ENCODE measurements at places on chromosomes 2 and 18.

- no peaks in the 10 kb centered on the region for H3K36me3 ChIP-seq
- peaks cover 5% of the 10 kb centered on the region for H3K4me1 ChIP-seq
- H3K27me3 ChIP-seq, result no peaks in the 10 kb centered on the region
- no peak overlapping the region for H3K4me3 ChIP-seq
- H3K27ac ChIP-seq, result peak overlapping the region; percentile 70
Observed at GRCh38 chr18:11807233-11807632, 44.0 kb upstream of the CHMP1B start.

DNA sequence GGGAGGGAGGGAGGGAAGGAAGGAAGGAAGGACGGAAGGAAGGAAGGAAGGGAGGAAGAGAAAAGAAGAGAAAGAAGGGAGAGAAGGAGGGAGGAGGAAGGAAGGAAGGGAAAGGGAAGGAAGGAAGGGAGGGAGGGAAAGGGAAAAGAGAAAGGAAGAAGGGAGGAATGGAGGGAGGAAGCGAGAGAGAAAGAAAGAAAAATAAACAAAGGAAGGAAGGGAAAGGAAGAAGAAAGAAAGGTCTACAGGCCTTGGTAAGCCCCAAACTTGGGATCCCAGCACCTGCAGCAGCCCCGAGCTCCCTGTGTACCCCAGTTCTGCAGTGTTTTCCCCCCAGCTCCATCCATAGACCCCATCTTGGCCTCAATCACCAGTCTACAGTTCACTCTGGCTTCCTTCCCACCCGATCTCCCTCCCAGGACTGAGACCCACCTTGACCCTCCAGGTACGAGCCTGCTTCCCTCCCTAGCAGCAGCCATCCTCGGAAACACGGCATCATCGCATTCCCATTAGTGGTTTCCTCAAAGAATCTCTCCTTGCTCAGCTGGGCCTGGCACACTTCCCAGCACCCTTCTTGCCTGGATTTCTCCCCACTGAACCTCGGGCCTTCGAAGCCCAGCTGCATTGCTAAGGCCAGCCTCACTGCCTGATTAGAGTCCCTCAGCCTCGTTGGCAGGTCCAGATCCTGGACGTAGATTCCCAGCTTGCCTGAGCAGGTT lies 46.1 kb upstream of the SH3BP4 start:
- DNase-seq, result no peak
- H3K27me3 ChIP-seq, result no peaks in the 10 kb centered on the region
- no peaks in the 10 kb centered on the region for H3K36me3 ChIP-seq
- no peak overlapping the region for H3K4me3 ChIP-seq
- H3K27ac ChIP-seq, result no peak overlapping the region

DNA sequence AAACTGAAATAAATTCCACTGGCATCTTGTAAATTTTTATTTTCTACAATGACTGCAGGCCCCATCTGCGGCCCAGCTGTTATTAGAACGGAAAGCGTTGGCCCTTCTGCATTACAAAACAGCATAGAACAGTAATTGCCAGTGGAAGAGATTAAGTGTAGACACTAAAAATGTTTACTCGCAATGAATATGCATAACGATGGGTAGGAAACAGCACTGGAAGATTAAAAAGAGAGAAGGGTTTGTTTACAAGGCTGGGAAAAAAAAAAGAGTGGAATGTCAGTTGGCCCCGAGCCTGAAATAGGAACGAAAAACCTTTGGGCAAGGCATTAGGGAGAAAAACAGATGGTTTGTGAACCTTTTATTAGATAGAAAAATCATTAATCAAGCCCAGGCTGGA lies 275.9 kb upstream of the TCF4 start:
- H3K27me3 ChIP-seq, result no peaks in the 10 kb centered on the region
- DNase-seq, result no peak
- H3K36me3 ChIP-seq, result no peaks in the 10 kb centered on the region
- H3K4me1 ChIP-seq, result peaks cover 8% of the 10 kb centered on the region
- no peak overlapping the region for H3K4me3 ChIP-seq

DNA sequence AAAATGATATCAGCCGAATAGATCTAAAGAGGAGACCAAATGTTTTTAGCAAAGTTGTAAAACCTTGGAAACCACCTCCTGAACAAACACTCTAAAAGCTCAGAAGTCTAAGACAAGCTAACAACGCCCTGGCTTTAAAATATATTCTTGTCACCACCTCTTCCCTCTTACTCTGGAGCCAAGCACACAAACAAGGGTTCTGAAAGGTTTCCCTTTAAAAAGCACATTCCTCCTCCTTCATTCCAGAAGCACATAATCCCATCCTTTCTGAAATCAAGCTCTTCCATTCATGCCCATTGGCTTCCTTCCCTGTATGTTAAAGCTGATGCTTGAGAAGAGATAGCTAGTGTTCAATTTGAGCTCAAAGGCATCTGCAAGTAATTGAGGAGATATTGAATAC lies 382.0 kb downstream of the LNPK start:
- no peak overlapping the region for H3K4me3 ChIP-seq
- DNase-seq, result no peak
- no peaks in the 10 kb centered on the region for H3K36me3 ChIP-seq
- H3K4me1 ChIP-seq, result peaks cover 26% of the 10 kb centered on the region
- peaks cover 11% of the 10 kb centered on the region for H3K27me3 ChIP-seq
